ENCODE measurements at places on chromosomes 1 and 21.

DNA sequence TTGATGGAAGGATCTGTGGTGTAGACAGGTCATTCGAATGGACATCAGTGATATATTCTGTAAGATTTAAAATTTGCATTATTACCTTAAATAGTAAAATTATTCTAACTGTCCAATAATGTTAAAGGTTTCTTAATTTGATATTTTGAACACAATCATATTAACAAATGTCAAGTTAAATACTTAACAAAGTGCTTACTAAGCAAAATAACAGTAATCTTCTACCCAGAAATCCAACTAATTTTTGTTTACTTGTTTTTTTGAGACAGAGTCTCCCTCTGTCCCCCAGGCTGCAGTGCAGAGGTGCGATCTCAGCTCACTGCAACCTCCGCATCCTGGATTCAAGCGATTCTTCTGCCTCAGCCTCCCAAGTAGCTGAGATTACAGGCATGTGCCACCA lies 33.9 kb downstream of the USP33 start:
- DNase-seq, result no peak

GRCh38 chr1:87612956-87613355 lies 284.3 kb downstream of the LMO4 start:
- DNase-seq, result no peak

DNA sequence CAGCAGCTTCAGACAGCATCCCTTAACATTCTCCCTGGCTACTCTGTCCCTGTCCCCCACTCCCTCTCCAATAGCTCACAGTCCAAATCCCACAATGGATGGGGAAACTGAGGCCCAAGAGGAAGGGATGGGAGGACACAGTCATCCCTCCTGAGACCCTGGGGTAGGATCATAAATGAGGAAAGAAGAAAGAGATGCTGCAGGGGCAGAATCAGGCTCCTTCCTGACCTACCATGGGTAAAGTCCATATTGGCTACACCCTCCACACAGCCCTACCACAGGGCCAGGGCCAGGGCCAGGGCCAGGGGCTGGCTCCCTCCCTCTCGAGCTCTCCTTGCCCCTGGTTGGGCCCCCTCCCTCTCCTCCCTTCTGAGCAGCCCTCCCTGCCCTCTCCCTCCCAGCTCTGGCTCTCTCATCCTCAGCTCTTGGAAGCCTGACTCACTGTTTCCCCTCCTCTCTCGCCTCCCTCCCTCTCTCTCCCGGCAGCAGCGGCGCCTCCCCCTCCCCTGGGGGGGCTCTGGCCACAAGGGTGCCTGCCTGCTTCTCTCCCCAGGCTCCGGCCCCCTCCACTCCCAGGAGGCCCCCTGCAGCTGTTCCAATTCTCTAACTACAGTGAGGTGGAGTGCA lies 4.9 kb downstream of the AHDC1 start:
- peak; percentile 97 for DNase-seq

DNA sequence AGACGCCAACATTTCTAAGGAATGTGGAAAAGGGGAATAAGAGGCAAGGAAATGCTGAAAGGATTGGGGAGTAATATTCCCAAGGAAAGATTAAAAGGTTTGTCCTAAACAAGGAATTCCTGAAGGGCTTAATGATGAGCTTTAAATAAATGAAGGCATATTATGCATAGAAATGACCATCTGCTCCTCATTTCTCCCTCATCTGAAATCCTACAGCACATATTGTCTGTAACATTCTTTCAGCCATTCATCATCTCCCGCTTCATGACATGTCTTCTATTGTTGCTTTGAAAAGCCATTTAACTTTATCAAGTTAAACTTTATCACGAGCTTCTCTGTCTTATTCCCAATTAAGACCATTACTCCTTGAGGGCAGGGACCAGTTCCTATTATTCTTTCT lies 608.7 kb upstream of the PLXNA2 start:
- DNase-seq, result no peak

DNA sequence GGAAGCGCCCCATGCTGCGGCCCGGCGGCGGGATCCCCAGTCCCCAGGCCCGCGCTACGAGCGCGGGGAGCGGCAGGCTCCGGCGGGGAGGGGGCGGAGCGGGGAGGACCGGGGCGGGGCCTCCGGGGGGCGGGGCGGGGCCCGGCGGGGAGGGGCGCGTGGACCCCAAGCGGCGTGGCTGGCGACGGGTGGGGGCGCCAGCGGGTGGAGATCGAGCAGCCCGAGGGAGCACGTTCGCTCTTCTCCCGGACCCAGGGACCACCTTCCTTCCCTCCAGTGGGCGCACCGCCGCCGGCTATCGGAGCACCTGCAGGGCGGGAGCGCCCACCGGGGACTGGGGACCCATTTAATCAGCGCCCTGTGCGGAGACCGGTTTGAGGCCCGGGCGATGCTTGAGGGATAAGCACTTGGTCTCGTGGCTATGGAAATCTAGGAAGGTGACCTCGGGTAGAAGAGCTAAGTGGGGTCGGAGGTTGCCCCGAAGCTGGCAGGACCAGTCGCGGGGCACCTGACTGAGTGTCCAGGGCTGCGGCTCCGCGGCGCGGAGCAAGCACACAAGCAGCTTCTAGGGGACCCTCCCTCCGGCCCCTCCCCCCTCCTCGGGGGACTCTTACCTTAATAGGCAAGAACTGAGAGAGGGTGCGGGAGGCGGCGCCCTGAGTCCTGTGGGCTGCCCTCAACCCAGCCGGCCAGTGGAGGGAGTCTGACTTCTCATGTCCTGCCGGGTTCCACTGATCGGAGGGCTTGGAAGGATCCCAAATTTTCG lies at the start of gene TSPAN2:
Gene TSPAN2, minus strand, starts transcription at position 84 of the 766 bp plus-strand sequence. Its CDS starts 71 bp downstream, at position 13.
- peak; percentile 71 for DNase-seq

- peak; percentile 28 for DNase-seq
These were observed 3.7 kb downstream of the CYB561D1 start for GRCh38 chr1:109497449-109498160.

DNA sequence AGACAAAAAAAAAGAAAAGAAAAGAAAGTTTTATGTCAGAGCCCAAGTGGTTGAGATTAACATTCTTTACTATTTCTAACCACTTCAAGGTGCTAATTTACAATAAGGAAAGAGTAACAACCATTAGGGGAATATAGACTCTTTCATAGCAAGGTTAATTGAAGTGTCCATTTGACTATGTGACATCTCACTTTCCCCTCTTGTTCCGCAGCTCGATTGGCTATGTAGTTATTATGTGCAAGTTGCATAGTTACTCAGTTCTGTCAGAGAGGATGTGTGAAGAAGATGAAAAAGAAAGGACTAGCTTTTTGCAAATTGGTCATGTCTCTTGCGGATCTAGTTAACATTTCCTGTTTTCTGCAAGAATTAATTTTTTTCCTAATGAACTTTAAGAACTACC lies 273.7 kb downstream of the RGS7 start:
- DNase-seq, result no peak
